ENCODE measurements at places on chromosomes 11 and 22.

GRCh38 chr22:17370026-17370765 lies 936 bp downstream of the CECR2 start:
- no peak for ATAC-seq

DNA sequence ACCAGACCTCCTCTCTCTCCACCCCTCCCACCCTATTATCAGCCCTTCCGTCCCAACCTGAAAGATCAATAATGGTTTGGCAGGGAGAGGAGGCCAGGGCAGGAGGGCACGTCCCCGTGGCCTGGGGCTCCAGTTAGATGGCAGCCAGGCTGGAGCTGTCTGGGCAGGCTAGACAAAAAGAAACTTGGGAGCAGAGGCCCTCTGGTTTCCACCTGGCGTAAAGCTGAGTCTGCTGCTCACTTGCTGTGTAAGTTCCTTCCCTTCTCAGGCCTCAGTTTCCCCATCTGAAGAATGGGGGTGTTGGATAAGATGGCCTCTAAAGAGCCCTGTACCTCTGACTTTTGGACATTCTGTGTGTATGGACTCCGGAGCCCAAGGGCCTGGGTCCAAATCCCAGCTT lies 3.8 kb upstream of the RHOD start:
- no peak for ATAC-seq

DNA sequence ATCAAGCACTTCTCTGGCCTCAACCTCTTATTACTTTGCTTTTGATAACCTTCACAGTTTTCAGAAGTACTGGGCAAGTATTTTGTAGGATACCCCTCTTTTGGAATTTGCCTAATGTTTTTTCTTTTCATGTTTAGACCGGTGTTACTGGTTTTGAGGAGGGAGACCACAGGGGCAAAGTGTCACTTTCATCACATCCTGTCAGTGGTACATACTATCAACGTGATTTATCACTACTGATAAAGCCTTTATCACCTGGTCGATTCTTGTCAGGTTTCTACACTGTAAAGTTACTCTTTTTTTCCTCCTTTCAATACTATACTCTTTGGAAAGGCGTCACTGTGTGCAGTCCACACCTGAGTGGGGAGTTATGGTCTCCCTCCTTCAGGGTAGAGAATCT lies 26.7 kb downstream of the QSER1 start:
- ATAC-seq: no peak

- peak; percentile 88 for ATAC-seq
These were observed at the start of gene TANGO2 for GRCh38 chr22:20020533-20021195. TANGO2 (plus strand) TSS chr22:20021110; CDS start chr22:20036799, 15,689 bp downstream.

DNA sequence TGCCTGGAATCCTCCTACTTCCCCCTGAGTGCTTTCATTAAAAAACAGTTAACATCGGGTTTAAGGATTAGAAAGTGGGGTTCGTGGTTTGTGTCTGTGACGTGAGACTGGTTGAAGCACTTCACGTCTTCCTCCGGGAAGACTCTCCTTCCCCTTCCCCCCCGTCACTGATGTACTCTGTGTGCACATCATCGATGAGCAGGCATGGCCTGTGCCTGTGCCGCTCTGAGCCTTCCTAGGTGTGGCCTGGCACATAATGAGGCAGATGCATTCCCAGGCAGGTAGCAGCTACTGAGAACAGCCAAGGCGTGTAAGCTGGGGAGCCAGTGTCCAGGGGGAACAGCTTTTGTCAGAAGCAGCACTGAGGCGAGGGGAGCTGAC lies 93.8 kb downstream of the BCR start:
- no peak for ATAC-seq

DNA sequence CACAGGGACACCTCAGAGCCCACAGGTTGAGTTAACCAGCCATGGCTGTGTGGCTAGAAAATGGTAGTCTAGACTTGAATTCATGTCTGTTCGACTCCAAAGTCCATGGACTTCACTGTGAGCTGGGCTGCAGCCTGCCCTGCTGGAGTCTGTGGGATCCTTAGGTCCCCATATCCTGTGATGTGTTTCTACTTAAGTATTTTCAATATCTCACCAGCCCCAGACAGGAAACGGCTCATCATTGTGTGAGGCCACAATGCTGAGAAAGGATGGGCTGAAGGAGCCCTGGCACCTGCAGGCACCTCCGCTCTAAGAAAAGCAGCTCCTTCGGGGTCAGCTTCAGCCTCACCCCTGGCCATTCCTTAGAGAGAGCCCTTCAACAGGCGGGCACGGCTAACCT lies 93.1 kb downstream of the NAT10 start:
- no peak for ATAC-seq

DNA sequence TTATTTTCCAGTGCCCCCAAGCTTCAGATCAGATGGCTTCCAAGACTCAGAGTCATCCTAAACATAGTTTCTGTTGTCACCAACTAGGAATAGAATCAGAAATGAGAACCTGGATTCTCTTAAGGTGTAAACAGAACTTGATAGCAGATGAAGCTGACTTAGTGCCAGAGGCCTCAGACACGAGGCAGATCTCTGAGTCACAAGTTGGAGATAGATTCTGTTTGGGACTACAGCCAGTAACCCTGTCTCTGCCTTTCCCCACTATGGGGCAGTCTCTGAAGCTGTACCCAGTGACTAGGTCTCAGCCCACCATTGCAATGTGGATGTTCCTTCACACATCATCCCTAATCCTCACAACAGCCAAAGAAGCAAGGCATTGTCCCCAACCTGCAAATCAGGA lies 25.4 kb downstream of the NEU3 start:
- no peak for ATAC-seq

- ATAC-seq: no peak
These were observed 26.0 kb downstream of the POU2AF1 start for GRCh38 chr11:111352935-111353710.

DNA sequence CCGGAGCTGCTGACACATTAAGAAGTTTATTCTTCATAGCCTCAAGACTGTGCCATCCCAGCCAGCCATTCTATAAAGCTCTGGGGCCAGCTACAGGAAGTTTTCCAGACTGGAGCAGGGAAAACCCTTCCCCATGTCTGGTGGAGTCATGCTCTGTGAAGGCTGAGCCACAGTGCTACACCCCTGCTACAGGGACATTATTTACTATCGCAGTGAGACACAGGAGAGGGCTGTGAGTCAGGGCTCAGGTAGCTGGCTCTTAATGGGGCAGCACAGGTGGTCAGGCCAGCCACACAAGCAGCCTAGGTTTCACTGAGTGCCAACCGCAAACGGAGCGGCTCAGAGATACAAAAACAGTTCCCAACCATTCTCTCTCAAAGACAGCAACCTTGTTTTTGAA lies 12.1 kb downstream of the HPS4 start:
- ATAC-seq: no peak

Measured in activated CD4-positive, CD25-positive, alpha-beta regulatory T cell treated with anti-CD3 and anti-CD28 coated beads, Interleukin-2, amount 50 U/mL, for 24 hours (primary cell).